ENCODE measurements at places on chromosomes 3 and 15. TPM values are rescaled to one million over a fixed set of nuclear protein-coding genes. Genes with fewer than 3 reads are reported as not detected.

RAD18 gene
- total RNA-seq: 14.7 TPM

HYPK gene
- total RNA-seq: 4.8 TPM

SEMA3G gene
- 0.10 TPM for total RNA-seq

SLC2A2 gene
- not detected for total RNA-seq

LRRC2 gene
- total RNA-seq: not detected

IP6K1 gene
- total RNA-seq: 22.8 TPM

BRK1 gene
- 179 TPM for total RNA-seq

GOLGA8J gene
- not detected for total RNA-seq

GAP43 gene
- not detected for total RNA-seq

RAD51 gene
- 18.7 TPM for total RNA-seq

AADAC gene
- 22.2 TPM for total RNA-seq

ARPP21 gene
- not detected for total RNA-seq

Data from A549 treated with CpdA at 1 μM for 4 hours (cell line).